ENCODE measurements at places on chromosomes 2 and 18.
A peak's percentile ranks its signal among the peaks of the same experiment; 100 is the strongest.

- DNase-seq, result peak; percentile 7
Measured at GRCh38 chr18:3453540-3454364, 3.8 kb downstream of the TGIF1 start.

- no peak for DNase-seq
Measured at GRCh38 chr2:36658277-36658748, 38.2 kb upstream of the VIT start.

- DNase-seq, result no peak
Measured at GRCh38 chr2:233015019-233015645, 2.1 kb upstream of the NGEF start.

DNA sequence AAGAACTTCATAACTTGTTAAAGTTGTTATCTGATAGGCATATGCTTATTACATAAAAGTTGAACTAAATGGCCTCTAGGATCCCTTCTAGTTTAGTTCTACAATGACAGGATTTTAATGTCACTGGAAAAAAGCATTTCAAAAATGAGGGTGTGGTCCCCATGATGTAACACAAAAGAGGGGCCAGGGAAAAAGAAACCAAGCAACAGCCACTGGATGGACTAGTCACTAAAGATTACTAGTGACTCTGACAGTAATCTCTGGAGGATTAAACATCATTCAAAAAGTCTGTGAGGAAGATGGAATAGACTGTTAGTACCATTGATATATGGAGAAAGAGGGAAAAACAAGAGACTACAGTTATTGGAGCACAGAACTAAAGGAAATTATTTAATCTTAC is 22.6 kb downstream of the SEPTIN10 start:
- no peak for DNase-seq

GRCh38 chr2:31129375-31130171 is 8.7 kb downstream of the GALNT14 start:
- DNase-seq, result peak; percentile 22

DNA sequence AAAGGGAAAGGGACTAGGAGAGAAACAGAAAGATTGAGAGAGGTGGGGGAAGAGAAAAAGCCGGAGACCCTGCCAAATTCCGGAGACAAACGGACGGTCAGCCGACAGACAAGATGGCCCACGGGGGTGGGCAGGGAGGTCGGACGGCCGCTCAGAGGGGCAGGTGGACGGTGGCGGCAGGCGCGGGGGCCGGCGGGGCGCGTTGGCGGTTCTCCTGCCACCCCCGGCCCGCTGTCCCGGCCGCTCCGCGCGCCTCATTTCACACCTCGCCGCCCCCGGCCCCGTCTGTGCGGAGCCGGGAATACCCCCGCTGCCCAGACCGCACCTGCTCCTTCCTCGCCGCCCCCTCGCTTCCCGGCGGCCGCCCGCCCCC is 935 bp downstream of the SLC30A3 start:
- DNase-seq, result no peak

DNA sequence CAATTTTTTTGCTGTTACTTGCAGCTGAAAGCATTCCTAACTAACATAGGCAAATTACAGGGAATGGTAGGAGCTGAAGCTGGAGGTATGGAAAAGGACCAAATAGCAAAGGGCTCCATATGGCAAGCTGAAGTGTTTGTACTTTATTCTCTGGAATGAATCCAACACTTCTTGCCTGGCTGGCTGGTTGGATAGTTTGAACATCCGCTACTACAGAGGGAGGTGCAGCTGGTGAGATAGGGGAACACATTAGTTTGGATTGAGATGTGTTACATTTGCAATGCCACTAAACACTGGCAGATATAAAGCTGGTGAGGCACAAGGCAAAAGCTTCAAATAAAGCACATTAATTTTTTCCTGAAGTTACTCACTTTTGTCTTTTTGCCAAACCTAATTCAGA is 291.5 kb downstream of the SP3 start:
- DNase-seq, result peak; percentile 53

DNA sequence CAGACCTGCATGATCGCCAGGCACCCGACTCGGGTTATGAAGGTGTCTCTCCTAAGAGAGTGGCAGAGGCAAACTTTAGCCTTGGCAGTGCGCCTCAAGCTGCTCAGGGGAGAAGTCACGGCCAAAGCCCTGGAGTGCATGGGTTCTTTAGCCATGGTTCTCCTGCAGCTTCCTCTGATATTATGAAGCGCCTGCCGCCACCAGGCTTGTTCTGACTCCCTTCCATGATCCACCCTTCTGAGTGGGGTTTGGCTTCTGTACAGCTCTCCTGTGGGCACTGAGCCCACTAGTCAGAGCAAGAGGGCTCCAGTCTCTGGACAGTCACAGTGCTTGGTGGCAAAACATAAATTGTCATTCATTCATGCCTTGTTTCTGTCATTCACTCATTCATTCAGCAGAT is 25.9 kb upstream of the TMBIM1 start:
- no peak for DNase-seq

DNA sequence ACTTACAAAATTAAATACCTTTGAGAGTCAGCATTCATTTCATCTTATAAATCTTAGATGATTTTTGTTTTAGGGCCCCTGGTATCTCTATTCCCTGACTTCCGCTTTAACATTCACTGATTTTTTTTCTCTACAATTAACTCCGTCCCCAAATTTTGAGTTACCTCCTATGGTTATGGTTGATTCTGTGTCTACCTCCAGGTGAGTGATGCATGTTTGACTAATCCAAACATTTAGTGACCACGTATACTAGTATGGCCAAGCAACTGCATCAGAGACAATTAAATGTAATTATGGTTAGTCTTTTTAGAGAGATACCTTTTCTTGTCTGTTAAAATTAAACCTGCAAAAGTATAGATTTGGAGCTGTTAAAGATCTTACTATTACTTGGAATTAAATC is 120.3 kb downstream of the CCDC102B start:
- no peak for DNase-seq
